ENCODE measurements at places on chromosomes 7 and 10.

DNA sequence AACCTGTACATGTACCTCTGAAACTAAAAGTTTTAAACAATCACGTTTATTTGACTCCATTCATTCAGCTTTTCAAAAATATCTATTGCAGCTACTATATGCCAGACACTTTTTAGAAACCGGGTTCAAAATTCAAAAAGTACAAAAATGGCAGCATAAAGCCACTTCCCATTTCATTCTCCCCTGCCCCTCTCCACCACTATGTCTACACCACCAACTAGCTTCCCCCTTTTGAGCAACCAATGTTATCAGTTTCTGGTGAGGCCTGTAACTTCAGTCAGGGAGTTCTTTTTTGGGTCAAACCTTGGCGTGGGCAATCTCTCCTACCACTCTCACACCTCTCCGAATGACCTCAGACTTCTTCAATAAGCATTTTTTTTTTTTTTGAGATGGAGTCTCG is 11.5 kb upstream of the HHEX start:
- DNase-seq = no peak

DNA sequence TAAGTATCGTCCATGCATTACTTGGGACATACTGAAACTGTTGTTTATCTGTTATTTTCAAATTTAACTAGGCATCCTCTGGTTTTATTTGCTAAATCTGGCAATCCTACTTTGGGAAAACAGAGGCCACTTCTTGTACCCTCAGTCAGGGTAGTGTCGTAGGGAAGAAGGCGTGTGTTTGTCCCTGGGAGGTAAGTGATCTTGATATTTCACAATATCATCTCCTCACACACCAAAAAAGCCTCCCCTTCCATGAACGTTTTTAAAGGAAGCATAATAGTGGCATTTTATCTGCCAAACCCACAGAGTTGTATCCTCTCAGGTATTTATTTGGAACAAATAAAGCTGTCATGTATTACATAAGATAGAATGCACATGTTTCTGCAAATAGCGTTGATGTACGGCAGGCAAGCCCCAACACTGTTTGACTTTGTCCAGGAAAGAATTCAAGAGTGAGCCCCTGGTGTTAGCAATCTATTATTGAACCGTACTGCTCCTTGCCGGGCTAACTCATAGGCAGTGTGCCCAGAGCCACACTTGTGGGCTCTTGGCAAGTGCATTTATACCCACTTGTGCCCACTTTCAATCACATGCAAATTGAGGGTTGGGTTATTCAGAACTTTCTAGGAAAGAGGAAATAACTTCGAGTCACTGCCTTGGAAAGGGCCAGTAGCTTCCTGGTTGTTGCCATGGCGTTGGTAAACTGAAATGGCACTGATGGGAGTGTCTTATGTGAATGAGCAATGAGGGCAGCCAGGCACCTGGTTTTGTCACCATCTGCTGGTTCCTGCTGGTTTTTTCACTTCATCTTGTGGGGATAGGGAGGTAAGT is 266.0 kb downstream of the USP6NL start:
- no peak for DNase-seq

GRCh38 chr10:132526676-132527075 is 10.9 kb upstream of the INPP5A start:
- DNase-seq = no peak

DNA sequence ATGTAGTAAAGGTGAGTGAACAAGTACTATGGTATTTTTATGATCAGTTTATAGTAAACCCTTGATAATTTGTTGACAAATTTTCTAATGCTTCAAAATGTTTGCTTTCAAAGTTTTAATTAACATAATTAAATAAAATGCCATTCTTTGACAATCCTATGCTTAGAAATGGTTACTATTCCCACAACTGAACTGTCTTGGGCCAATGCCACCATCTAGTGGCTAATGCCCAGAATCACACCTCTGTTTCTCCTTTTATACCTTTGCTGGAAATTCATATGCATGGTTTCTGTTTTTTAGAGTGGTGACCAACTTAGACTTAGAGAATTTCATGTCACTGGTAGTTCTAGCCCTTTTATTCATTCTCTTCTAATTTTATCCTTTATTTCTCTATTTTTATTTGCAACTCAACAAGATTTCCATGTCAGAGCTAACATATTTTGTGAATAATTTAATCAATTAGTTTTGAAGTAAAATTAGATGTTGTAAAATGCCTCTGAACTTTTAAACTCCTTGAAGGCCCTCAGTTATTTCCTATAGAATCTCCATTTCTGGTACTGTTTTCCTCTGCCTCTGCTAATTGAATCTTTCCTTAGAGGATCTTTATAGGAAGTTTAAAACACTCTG is 31.1 kb downstream of the PCGF5 start:
- peak; percentile 65 for DNase-seq

DNA sequence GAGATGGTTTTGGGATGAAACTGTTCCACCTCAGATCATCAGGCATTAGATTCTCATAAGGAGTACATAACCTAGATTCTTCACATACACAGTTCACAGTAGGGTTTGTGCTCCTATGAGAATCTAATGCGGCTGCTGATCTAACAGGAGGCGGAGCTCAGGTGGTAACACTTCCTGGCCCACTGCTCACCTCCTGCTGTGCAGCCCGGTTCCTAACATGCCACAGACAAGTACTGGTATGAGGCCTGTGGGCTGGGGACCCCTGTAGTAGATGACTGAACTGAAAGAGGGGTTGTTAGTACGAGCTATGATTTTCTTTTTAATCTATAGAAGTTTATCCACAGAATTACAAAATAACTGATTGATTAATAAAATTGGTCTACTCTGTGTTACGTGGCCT is 48.1 kb downstream of the DGKB start:
- no peak for DNase-seq

DNA sequence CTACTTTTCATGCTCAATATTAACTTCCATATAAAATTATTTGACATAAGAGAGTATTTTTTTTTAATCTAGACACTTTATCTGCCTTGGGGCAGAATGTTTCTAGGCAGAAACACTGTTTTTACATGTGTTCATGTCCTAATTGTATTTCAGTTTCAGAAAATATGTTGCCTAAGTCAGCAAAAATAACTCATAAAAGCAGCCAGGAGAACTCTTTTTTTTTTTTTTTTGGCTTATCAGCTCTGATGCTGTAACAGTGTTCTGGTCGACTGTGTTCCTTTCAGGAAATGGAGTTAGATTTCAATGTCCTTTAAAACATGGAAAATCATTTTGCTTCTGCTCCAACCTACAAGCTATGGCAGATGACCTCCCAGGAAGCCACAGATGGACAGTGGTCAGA is 63.2 kb upstream of the OPALIN start:
- DNase-seq = no peak

DNA sequence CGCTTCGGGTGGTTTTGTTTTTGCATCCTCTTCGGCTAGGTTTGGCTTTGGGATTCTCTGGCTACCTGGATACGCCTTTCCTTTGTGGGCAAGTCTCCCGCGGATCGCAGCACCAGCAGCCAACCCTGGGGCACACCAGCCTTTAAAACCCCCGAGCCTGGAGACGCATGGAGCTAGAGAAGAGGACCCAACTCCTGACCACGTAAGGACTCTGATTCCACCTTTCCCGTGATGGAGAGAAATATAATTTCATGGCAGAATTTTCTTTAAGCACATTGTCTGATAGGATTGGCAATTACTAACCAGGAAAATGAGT is 535.4 kb upstream of the GALNT17 start:
- no peak for DNase-seq

GRCh38 chr7:49803812-49804211 is 30.4 kb downstream of the VWC2 start:
- DNase-seq = no peak

GRCh38 chr10:5665373-5666007 is 905 bp downstream of the ASB13 start:
- DNase-seq = no peak

DNA sequence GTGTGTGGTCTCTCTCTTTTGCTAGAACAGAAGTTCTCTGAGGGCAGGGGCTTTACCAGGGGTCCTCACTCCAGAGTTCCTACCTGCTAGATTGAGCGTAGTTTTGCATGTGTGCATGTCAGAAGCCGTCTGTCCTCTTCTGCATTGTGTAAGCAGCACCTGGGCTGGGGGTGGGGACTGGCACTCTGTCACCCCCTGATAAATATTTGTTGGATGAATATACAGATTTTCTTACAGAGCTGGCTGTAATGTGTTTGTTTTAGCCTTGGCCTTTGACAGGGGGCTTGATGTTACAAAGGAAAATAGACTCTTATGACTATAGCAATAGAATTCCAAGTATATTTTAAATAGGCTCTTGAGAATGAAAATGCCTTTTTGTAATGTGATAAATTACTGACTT is 46.6 kb downstream of the WDR37 start:
- DNase-seq = no peak

GRCh38 chr7:90668992-90669391 is 72.9 kb downstream of the CDK14 start:
- no peak for DNase-seq

DNA sequence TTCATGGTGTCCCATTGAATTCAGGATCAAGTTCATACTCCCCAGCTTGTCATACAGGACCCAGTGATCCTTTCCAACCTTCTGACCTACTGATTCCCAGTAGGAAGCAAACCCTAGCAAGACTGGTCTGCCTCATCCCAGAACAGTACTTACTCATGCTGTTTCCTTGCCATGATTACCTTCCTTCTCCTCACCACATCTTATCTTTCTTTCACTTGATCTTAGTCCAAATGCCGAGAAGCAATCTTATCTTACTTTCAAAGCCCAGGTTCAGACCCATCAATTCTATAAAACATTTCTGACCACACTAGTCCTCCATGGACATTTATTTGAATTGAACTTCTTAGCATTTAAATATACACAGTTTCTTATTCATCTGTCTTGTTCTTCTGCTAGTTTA is 26.6 kb upstream of the ATRNL1 start:
- no peak for DNase-seq

- DNase-seq = no peak
These were observed 92.8 kb downstream of the ST7 start for GRCh38 chr7:117045927-117046710.

- no peak for DNase-seq
These were observed 3.8 kb upstream of the CH25H start for GRCh38 chr10:89210794-89211425.

DNA sequence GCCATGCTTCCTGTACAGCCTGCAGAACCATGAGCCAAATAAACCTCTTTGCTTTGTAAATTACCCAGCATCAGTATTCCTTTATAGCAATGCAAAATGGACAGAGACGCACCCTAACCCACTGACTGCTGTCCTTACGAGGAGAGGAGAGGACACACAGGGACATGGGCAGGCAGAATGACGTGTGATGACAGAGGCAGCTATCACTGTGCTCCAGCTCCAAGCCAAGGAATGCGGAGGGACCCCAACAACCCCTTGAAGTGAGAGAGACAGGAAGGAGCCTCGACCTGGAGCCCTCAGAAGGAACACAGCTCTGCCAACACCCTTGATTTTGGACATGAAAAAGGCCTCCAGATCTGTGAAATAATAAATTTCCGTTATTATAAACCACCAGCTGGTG is 46.6 kb upstream of the EBF3 start:
- DNase-seq = no peak

GRCh38 chr7:44158096-44158872 is 17.2 kb upstream of the MYL7 start:
- DNase-seq = no peak

- no peak for DNase-seq
These were observed 222.1 kb downstream of the WDR37 start for GRCh38 chr10:1278306-1278705.

DNA sequence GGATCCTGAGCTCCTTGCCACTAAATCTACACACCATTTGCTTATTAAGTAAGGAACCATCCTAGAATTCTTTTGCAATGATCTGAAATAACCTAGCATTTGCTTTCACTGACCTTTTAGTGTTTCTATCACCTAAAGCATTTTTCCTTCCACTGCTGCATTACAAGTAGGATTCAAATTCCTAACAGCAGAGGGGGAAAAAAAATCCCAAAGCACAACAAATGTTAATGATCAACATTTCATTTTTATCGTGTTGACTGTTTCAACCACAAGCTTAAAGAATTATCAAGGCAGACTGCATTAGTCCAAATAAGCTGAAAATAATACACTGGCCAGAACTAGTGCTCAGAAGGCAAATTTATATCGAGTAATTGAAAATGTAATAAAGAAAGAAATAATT is 174.7 kb upstream of the TCF7L2 start:
- no peak for DNase-seq

DNA sequence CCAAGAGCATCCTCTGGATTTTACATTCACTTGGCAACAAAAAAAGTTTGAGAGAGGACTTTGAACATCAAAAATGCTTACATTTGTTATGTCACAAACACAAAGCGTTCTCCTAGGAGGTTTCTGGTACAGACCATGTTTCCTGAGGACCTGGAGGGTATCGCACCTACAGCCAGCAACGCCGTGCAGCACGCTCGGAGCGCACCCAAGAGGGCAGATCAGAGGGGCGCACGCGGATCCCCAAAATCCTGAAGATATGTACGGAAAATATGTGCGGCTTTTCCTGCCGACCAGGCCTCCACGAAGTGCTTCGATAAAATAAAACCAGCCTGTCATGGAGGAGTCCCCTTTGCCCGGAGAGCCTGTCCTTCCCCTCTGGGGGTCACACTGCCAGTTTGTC is 454.9 kb downstream of the DNAJB6 start:
- no peak for DNase-seq

- DNase-seq = no peak
These were observed 68.8 kb upstream of the GRB10 start for GRCh38 chr7:50851451-50851850.

DNA sequence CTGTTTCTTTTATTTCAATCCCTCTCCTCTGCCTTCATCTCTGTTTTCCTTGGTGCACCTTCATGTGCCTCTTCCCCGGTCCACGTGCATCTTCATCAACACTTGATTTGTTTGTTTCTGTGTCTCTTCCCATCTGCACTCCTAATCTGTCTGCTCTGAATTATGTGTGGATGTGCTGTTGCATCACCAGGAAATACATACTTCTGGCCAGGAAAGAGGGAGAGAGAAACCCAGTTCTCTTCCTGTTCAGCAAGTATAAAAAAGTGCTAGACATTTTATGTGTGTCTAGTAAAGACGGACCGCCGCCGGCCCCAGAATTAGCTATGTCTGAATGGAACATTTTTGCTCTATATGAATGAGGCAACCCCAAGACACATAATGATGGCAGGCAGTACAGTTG is 93.8 kb downstream of the CALD1 start:
- DNase-seq = no peak

GRCh38 chr7:157498657-157499056 is 161.9 kb downstream of the DNAJB6 start:
- DNase-seq = no peak

GRCh38 chr10:76086170-76086760 is 654.8 kb downstream of the LRMDA start:
- DNase-seq = no peak

DNA sequence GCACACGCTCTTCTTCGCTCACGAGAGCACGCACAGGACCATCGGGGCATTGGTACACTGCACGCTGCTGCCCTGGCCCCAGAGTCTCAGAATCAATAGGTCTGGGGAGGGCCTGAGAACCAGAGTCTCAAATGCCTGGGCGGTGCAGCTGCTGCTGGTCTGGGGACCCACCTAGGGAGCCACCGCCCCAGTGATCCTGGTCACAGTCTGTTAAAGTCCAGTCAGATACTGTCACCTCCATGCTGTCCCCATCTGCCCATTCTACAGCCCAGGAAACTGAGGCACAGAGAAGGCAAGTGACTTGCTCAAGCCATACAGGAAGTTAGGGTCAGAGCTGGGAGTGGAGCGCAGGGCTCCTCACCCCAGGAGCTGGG is 38.0 kb downstream of the ZCCHC24 start:
- no peak for DNase-seq

Data from CD4-positive, alpha-beta memory T cell (primary cell).